ENCODE measurements at places on chromosomes 2 and 18.

DNA sequence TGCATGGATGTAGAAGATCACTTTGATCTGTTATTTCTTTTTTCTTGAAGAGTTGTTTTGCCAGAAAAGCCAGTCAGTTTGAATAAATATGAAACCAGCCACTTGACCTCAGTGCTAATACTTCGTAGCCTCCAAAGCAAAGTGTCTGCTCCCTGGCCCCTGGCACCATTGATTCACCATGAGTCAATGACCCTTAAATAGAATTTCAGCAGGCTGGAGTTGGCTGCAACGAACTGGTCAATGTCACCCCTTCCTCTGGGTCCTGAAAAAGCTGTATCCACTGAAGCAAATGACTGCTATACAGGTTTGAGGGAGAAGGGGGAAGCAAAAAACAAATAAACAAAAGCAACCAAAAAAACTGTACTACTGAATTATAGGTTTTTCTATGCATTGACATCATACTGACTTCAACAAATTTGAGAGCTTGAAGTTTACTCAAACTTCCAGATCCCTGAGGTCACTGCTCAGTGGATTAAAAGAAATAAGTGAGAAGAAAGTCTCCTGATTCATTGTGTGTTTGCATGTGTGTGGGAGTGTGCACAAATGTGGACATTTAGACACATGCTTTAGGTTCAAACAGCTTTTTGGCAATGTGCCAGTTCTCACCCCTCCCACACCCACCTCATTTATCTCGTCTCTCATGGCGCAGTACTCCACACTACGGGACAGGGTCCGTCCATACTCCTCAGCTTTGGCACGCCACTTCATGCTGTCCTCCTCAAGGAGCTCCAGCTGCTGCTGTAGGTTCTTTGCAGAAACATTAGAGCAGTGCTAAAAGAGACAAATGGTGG is 58.1 kb upstream of the TTN start:
- no peak for DNase-seq

- no peak for DNase-seq
Measured at GRCh38 chr2:239393388-239393940, 7.4 kb downstream of the HDAC4 start.

GRCh38 chr2:11762799-11763461 is 16.5 kb downstream of the LPIN1 start:
- DNase-seq: no peak

DNA sequence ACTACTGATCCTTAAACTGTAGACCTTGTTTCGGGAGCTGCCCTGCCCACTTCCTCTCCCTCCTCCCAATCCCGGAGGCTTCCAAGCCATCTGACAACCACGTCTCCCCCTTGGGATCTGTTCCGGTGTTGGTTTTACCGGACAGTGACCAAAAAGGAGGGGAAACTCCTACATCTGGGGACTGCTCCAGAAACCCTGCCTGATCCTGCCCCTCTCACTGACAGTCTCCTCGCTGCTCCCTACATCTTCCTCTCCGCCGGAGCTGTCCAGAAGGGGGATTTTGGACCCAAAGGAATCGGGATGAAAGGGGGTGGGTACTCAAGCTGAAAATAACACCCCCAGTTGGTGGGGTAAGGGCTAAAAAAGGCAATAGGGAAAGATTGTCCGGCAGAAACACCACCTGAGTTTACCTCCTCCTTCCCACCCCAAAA is 1.5 kb downstream of the INO80D start:
- no peak for DNase-seq

DNA sequence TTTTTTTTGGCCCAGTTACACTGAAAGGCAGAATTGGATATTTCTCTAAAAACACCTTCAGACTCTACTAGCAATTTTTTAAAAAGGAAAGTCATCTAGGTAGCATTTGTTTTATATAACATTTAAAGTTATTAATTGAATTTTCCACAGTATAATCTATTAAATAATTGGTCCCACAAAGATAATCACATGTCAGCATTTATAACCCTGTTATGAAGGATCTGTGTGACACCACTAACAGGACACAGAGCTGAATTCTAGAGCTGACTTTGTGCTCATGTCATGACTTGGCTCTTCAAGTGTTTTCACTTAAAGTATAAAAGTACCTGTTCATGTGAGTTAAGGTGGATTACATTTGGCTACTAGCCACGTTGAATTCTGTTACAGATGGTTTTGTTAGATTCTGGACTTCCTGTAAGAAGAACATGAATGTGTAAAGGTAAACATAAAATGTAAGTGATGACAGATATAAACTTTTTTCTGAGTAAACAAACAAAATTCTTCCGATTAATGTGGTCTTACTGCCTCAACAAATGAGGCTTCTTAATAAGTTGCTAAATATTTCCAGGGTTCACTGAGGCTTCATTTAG is 69.1 kb upstream of the PROKR1 start:
- DNase-seq: no peak

DNA sequence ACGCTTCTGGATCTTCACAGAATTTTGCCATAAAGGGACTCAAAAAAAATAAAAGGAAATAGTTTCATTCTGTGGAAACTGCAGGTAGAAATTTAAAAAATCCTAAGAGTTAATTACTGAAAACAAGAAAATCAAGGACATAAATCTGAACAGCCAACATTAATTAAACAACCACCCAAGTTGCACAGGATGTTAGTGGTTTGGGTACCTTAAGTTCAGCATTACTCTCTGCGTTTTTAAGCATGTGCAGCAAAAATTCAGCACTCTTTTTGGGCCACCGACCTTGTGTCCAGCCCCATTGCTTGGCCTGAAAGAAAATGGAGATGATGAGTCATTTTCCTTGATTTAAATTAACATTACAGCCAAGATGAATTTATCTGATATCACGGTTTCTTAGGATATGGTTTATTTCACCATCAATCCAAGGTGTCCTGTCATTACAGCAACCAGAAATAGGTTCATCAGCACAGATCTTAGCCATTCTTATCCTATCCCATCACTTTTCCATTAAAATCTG is 3.3 kb upstream of the C18orf32 start:
- no peak for DNase-seq

DNA sequence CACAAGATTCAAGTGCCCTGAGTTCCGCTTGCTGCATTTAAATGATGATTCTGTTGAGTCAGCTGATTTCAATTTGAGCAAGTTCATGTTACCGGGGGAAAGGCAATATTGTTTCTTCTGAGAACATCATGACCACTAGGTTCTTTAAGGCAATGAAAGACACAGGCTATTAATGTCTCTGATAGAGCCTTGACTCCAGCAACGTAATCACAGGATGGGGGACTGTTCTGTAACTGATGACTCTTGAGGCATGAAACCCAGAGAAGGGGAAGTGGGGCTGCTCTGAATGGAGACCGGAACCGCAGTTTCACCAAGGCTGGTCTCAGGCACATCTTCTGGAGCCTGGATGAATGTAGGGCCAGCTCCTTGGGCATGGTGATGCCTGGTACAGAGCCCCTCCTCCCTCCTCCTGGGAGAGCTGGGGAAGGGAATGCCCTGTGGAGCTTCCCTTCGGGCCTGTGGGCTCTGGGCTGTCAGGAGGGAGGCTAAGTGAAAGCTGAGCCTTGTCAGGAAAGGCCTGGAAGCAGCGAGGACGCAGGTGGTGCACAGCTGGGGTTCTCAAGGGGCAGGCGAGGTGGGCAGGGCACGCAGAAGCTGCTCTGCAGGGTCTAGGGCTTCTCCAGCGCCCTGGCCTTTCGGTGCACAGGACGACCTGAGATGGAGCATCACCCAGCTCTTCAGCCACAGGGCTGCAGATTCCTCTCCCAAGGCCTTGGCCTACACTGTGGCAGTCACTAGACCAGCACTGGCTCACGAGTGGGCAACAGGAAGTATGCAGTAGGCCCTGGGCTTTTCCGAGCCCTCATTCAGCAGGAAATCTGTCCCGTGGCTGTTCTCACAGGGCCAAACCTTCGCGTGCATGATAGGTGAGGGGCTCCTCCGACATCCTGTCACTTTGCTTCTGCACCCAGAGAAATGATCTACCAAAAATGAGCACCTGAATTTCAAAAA is 36.6 kb upstream of the PRLH start:
- DNase-seq: no peak

DNA sequence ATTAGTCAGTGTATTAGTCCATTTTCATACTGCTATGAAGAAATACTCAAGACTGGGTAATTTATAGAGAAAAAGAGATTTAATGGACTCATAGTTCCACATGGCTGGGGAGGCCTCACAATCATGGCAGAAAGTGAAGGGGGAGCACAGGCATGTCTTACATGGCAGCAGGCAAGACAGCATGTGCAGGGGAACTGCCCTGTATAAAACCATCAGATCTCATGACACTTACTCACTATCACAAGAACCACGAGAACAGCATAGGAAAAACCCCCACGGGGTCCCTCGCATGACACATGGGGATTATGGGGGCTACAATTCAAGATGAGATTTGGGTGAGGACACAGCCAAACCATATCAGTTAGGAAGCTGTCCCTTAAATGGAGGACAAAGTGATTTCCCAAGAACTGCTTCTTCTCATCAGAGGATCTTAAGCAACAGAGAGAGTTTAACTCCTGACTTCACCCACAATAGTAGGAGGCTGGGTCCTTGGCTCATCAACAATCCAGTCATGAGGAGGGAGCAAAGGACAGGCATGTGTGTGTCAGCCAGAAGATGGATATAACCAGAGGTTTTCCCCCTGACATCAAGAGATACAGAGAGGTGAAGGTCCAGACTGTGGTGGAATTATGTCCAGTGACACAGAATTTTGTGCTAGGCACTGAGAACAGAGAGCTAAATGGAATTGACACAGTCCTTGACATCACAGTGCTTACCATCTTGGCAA is 203.8 kb upstream of the SH3BP4 start:
- no peak for DNase-seq

DNA sequence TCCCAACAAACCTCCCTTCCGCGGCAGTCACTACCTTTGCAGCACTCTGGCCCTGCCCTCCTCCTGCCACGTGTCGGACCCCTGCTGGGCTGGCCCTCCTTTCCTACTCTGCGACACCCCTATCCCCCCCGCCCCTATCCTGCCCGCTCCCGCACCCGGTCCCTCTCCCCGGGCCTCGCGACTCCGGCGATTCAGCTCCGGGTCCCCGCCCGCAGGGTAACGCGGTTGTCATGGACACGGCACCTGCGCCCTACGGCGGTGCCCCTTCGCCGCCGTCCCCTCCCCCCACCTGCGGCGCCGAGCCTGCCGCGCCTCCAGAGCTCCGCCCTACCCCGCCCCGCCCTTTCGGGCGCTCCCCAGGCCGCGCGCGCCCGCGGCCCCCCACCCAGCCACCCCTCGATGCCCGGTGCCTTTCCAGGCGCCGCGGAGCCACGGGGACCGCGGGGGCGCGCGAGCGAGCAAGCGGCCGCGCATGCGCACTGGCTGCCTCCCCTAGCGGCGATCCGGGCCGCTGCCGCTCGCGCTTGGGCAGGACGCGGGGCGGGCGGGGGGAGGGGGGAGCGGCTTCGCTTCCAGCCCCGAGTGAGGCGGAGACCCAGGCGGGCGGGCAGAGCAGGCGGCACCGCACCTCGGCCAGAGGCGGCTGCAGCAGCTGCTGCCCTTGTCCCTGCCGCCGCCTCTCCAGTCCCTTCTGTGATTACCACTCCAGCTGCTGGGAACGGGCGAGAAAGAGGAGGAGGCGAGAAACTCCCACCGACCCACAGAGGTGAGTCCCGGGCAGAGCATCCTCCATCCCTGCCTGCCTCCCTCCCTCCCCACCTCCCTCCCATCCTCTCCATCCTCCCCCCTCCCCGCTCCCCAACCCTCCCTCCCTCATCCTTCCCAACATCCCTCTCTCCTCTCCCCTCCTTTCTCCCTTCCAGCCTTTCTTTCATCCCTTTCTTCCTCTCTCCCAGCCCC is at the start of gene CTNNA2:
Gene CTNNA2, plus strand, starts transcription at position 610 of the 960 bp plus-strand sequence.
- no peak for DNase-seq

GRCh38 chr2:139293992-139294548 is 513.9 kb upstream of the NXPH2 start:
- DNase-seq: no peak

DNA sequence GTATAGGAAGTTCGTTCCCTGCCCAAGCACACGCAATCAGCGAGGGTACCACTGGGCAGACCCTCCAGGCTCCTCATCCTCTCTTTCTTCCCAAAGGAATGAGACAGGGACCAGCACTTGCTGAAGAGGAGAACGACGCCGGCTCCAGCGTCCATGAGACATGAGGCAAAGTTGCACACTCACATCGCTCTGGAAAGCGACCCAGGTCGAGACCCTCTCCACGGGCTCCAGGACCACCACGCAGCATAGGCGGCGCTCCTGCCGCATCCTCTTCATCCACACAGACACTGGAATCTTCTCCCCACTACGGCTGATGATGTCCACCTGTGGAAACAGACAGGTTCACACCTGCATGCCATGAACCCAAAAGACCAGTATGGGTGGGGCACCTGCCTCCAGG is 10.8 kb downstream of the PASK start:
- DNase-seq: no peak

GRCh38 chr18:70554854-70555445 is 266.1 kb downstream of the SOCS6 start:
- no peak for DNase-seq

GRCh38 chr18:23574611-23575308 is 11.5 kb downstream of the NPC1 start:
- DNase-seq: no peak

DNA sequence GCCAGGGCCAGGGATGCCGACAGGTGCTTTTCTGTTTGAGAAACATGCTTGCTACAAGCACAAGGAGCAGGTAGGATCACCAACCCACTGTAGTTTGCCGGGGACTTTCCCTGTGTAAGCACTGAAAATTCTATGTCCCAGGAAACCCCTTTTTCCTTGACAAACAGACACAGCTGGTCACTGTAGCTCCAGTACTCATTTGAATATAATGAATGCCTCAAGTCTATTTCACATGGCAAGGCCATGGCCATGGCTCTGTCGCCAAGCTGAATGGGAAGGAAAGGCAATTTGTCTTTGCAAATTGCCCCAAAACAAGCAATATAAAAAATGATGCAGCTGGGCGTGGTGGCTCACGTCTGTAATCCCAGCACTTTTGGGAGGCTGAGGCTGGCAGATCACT is 49.6 kb upstream of the IGFBP2 start:
- DNase-seq: no peak

- DNase-seq: no peak
Measured at GRCh38 chr2:229852565-229852964, 69.2 kb downstream of the TRIP12 start.

GRCh38 chr2:95264624-95265023 is 9.6 kb upstream of the PROM2 start:
- no peak for DNase-seq

DNA sequence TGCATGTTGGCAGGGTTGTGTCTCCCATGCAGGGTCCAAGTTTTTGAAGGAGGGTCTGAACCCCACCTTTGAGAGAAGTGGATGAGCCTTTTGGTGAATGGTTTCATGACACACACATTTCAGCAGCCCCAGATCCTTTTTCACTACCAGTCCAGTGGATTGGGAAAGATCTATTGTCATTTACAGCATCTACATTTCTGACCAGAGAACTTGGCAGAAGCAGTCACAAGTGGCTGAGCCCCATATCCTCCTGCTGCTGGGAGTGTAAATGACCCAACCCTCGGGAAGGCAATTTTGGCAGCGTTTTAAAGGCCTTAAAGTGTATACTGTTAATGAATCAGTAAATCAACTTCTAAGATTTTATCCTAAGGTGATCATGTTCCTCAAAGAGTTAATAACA is 174.1 kb upstream of the RASGRP3 start:
- no peak for DNase-seq

- no peak for DNase-seq
Measured at GRCh38 chr18:36527740-36528455, 230.4 kb downstream of the FHOD3 start.
